Posterior cingulate gyrus (tissue), 11 donors: ENCODE measurements at places on chromosomes 13 and 19.

GRCh38 chr13:114110091-114110829 lies 22.2 kb downstream of the RASA3 start:
- DNase-seq: no peak

DNA sequence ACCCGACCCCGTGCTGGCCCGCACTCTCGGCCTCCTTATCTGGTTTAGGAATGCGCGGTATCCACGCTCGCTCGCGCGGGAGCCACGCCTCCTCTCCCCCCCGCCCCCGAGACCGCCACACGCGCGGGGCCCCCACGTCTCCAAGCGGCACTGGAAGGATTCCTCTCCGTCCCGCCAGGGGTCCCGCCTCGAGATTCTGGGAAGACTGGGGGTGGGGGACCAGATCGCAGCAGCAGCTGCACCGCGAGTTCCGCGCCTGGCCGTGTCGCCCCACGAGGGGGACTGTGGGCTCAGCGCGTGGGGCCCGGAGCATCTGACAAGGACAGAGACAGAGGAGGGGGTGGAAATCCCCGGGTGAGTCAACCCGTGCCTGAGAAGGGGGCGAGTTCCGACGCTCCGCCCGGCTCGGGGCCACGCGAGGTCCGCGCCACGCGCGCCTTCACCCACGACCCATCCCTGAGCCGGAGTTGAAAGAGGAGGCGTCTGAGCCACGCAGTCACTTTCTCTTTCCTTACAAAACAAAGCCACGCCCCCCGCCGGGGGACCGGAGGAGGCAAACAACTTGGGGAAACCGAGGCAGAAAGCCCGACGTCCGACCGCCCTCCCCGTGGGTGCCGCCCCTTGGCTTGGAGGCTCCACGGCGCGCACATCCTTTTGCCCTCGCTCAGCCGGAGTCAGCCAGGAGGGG lies 814 bp downstream of the S1PR2 start:
- DNase-seq: peak; percentile 84

GRCh38 chr19:54530866-54531265 lies 28.2 kb downstream of the LAIR2 start:
- DNase-seq: no peak

DNA sequence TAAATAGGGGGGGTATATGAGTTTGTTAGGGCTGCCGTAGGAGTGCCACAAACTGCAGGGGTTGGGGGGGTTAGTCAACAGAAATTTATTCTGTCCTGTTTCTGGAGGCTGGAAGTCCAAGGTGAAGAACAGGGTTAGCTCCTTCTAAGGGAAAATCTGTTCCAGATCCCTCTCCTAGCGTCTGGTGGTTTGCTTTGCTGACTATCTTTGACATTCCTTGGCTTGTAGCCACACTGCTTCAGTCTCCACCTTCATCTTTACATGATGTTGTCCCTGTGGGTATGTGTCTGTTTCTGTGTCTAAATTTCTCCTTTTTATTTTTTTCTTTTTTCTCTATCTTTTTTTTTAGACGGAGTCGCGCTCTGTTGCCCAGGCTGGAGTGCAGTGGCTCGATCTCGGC lies 8.1 kb upstream of the ICAM1 start:
- DNase-seq: no peak

- DNase-seq: peak; percentile 49
Observed at GRCh38 chr13:42039457-42039945, 8.9 kb upstream of the DGKH start.

- no peak for DNase-seq
Observed at GRCh38 chr13:33205804-33206221, 79.7 kb downstream of the STARD13 start.

- DNase-seq: no peak
Observed at GRCh38 chr19:41233748-41234240, 14.8 kb downstream of the AXL start.

- no peak for DNase-seq
Observed at GRCh38 chr19:5953680-5954213, 24.2 kb downstream of the RANBP3 start.

DNA sequence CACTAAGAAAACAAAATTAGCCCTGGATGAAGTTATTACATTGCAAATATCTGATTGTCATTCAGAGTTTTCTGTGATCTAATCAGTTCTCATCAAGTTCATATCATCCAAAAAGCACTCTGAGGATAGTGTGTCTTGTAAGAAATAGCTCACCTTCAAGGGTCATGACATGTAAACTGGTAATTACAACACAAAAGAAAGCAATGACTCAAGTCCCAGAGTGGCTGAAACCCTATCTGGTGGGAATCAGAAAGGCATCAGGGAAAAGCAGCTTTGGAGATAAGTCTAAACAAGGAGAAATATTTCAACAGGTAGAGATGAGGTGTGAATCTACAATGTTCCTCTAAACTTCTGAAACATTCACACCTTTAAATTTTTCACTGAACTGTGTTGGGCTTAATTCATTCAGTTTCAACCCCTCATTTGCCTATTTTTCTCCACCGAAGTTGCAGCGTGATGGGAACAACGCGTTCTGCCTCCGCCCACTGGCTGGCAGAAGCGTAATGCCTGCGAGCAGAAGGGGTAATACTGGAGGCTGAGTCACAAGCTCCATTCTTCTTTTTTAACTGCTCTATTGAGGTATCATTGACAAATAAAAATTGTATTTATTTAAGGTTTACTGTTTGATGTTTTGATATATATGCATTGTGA lies 155.2 kb upstream of the IPO5 start:
- peak; percentile 50 for DNase-seq

DNA sequence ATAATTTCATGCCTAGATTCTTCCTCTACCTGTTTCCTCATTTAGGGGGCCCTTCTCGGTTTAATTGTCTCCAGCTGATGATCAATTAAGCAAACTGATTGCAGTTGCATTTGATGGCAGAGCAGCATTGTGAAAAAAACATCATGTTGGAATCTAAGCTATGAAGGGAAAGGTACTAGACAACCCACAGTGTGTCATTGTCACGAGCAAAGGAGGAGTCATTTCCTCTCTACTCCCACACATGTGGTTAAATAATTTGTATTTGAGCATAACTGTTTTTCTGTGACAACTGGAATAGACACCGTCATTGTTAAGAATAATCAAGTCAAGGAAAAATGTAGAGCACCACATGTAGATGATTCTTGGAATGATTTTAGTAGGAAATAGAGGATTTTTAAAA lies 240.3 kb downstream of the DCT start:
- DNase-seq: no peak
